ENCODE measurements at places on chromosomes 13 and 19.

GRCh38 chr13:51687947-51688714 lies 103.9 kb downstream of the WDFY2 start:
- no peak for DNase-seq

DNA sequence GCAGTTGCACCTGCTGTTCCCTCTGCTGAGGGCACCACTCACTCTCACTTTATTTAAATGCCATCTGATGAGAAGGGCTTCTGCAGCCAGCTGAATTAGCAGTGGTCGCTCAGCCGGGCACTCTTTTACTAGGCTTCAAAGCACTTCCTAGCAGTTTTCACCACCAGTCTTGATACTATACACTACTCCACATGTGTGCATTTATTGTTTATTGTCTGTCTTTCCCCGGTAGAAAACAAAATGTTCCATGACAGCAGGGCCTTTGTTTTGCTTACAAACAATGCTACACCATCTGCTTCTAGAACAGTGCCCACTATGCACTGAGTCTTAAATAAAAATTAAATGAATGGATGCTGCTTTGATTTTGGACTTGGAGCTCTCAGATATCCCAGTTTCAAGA lies 404.9 kb downstream of the FGF14 start:
- DNase-seq: no peak

DNA sequence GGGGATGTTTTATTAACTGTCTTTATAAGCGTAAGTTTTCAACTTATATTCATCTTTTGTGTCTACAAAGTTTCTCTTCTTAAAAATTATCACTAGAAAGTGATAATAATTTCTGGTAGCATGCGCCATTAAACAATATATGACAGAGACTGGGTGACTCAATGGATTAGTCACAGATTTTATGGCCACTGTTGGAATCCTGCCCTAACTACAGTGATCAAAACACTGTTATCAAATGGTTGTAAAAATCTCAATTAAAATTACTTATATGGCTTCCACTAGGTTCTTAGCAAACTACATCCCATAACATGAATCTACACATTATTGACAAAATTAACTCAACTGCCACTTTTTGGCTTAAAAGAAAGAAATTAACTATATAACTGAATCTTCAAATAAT lies 350.0 kb downstream of the DACH1 start:
- no peak for DNase-seq

GRCh38 chr13:53138376-53139036 lies 109.9 kb downstream of the OLFM4 start:
- no peak for DNase-seq

- DNase-seq: no peak
Measured at GRCh38 chr19:49217382-49217781, 59.8 kb downstream of the TRPM4 start.

GRCh38 chr19:51097166-51097738 lies 11.0 kb downstream of the CTU1 start:
- DNase-seq: peak; percentile 76

DNA sequence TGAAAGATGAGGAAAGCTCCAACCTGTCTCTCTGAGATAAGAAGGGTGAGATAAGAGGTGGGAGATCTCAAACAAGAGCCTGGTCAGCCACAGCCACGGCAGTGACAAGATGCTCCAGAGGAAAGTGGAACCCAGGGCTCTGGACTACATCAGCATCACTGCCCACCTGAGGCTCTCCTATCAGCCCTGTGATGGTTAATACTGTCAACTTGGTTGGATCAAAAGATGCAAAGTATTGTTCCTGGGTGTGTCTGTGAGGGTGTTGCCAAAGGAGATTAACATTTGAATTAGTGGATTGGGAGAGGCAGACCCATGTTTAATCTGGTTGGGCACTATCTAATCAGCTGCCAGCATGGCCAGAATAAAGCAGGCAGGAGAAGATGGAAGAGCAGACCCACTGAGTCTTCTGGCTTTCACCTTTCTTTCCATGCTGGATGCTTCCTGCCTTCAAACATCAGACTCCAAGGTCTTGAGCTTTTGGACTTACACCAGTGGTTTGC lies 476.6 kb upstream of the NBEA start:
- no peak for DNase-seq

- no peak for DNase-seq
Measured at GRCh38 chr13:50322006-50322405, 306.8 kb downstream of the KCNRG start.

GRCh38 chr19:38850976-38851621 lies 1.3 kb upstream of the HNRNPL start:
- no peak for DNase-seq

DNA sequence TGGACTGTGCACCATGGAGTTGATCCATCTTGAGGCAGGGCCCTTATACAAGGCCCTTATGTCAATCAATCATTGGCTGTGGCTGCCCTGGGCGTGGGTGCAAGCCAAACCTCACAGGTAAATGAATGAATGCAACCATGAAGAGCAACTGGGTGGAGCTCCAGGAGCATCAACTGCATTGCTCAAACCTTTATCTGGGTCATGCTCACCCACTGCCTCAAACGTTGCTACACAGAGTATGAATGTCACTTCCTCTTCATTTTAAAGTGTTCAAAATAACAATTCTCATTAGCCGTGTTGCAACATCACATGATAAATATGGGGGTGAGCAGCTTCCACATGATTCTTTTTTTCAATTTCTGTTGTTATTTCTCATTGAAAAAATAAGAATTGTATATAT lies 6.4 kb upstream of the ZNF333 start:
- DNase-seq: no peak

- DNase-seq: no peak
Measured at GRCh38 chr13:21481359-21481758, 22.3 kb upstream of the ZDHHC20 start.

DNA sequence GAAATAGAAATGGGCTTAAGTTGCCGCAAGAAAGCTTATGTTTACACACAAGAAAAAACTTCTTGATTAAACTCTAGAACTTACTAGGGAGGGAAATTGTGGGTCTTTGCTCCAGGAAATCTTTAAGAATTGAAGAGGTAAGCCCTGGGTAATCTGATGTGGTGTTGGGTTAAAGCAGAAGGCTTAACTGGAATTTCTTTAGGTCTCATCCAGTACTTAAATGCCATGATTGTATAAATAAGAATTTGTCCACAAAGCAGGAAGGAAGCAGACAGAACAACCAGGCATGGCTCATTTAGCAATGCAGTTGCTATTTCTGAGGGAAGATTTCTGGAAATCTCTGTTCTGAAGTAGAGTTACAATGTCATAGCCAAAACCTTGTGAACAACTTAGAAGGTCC lies 360.4 kb downstream of the KLF5 start:
- DNase-seq: no peak

GRCh38 chr13:59660582-59660981 lies 503.1 kb downstream of the DIAPH3 start:
- DNase-seq: no peak

- no peak for DNase-seq
Measured at GRCh38 chr13:76331943-76332712, 554.1 kb downstream of the KCTD12 start.

GRCh38 chr13:33194820-33195692 lies 90.5 kb downstream of the STARD13 start:
- DNase-seq: no peak

DNA sequence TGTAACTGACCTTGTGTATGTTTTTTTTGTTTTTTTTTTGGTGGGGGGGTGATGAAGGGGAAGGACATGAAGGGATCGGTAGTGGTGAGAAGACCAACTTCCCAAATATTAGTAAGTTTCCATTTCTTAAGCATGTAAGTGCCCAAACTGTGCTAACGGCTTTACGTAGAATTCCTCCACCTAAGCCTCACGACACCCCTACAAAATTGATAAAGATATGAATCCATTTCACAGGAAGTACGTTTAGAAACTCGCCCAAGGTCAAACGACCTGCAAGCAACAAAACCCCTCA lies 649 bp downstream of the UQCRFS1 start:
- no peak for DNase-seq

- DNase-seq: peak; percentile 94
Measured at GRCh38 chr19:1837625-1838105, 10.6 kb downstream of the REXO1 start.

DNA sequence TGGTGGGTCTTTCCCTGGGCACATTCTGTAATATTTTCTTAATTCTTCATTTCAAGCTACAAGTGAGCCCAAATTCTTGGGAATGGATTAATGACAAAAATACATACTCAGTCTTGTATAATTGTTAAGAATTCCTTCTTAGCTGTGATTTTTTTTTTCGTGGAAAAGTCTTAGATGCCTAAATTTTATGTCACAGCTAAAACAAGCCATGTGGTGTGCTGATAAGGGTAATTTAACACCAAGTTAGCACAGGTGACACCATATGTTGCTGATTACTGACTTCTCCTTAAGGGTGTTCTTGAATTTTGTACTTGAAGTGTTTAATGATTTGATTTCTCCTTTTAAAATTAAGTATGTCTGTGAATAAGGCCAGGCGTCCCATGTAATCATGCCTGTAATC lies 29.3 kb downstream of the WDFY2 start:
- DNase-seq: no peak

DNA sequence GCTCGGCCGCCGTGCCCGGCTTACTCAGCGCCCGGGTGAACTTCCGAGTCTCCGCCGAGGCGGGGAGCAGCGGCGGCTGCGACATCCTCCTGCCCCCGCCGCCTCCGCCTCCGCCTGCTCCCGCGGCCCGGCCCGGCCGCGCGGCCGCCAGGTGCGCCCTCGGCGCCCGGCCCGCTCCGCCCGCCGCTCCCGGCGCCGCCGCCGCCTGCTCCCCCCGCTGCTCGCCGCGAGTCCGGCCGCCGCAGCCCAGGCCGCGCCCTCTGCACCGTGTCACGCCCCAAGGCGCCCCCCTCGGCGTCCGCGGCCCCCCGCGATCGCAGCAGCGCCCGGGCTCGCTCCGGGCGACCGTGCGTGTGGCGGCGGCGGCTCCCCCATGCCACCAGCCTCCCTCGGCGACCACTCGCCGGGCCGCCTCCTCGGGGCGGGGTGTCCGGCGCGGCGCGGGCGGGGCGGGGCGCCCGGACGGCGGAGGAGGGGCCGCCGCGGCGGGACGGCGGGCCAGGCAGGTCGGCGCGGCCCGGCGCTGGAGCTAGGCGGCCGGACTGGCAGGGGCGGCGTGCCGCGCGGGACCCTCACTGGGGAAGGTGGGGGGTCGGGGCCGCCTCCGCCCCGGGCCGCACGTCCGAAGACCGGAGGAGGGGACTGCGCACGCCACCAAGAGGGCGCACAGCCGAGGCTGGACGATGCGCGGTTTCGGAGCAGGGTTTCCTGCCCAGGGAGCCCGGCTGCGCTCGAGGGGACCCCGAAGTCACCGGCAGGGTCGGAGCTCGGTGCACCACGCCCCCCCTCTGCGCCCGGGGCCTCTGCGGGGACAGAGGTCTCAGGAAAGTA lies 108.6 kb upstream of the DOCK9 start:
- DNase-seq: peak; percentile 60

GRCh38 chr13:110635405-110636002 lies 20.2 kb downstream of the NAXD start:
- DNase-seq: no peak

DNA sequence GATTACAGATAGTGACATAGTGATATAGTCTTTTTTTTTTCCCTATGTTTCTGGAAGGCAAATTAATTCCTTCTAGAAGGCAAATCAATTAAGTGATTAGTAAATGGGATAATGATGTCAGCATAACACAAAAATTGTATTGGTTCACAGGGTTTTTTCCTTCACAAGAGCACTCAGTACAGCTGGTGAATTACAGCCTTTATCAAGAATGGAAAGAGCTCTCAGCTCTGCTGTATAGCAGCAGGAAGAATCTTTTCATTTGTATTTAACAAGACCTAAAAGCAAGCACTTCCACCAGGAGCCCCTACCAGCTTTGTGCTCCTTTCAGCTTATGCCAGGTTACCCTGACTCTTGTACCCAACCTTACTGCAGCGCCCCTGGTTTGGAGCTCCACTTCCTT lies 90.8 kb downstream of the SERP2 start:
- DNase-seq: no peak

DNA sequence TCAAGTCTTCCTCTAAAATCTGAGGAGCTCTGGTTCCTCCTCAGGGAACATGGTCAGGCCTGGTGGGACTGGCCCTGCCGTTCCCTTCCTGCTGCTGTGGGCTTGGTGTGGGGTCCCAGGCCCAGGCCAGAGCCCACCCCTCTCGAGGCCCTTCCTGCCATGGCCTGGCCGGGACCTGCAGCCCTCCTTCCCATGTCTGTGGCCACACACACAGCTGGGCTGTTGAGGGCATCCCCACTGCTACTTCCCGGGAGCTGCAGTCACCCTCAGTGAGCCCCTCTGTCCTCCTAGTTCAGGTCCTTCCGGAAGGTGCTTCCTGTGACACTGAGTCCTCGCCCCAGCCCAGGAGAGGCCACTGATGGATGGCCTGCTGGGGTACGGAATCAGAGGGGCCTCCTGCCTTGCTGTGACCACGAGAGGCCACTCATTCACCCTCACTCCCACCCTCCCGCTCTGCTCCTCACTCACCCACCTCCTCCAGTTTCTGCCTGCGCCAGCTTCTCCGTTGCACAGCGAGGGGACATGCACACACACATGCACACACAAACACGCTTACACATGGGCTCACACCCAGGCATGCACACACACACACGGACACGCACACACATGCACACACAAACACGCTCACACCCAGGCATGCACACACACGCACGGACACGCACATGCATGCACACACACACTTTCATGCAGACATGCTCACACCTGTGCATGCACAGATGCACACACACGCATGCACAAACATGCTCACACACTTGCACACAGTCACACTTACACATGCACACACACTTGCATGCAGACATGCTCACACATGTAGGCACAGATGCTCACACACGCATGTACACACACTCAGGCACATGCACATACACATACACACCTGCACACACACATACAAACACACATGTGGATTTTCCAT lies 7.3 kb upstream of the MCF2L start:
- DNase-seq: no peak

- DNase-seq: peak; percentile 56
Measured at GRCh38 chr13:30421093-30422053, 920 bp upstream of the UBE2L5 start.

DNA sequence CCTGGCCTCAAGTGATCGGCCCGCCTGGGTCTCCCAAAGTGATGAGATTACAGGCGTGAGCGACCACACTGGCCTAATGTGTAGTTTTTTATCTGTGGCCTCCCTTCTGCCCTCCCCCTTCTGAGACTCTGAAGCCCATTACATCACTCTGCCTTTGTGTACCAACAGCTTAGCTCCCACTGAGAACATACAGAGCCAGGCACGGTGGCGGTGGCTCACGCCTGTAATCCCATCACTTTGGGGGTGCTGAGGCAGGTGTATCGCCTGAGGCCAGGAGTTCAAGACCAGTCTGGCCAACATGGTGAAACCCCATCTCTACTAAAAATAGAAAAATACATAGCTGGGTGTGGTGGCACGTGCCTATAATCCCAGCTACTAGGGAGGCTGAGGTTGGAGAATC lies 12.6 kb downstream of the NCR1 start:
- no peak for DNase-seq

DNA sequence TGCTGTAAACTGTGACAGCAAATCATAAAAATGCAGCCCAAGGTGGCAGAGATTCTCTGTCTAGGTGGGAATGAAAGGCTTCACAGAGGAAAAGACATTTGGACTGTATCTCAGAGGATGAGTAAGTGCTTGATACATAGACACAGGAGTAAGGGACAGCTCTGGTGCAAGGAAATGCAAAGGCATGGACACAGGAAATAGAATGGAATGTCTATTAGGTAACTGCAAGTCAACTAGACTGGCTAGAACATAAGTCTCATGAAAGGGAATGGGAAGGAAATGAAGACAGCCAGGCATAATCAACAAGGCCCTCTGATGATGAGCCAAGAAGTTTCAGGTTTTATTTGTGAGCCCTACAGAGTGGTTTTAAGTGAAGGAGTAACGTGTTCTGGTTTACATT lies 321.7 kb downstream of the SUCLA2 start:
- no peak for DNase-seq

GRCh38 chr19:19866611-19867248 lies 1.0 kb downstream of the ZNF253 start:
- DNase-seq: no peak

All from GM12892 (cell line).